NCI-H2171 treated with DMSO at 0.1 percent for 48 hours (cell line): ENCODE measurements at places on chromosomes 3 and 15.
A peak's percentile ranks its signal among the peaks of the same experiment; 100 is the strongest.

- no peak for DNase-seq
These were observed 40.0 kb upstream of the PTPN23 start for GRCh38 chr3:47340866-47341265.

- DNase-seq = peak; percentile 64
These were observed 8.4 kb downstream of the MFGE8 start for GRCh38 chr15:88904624-88905327.

DNA sequence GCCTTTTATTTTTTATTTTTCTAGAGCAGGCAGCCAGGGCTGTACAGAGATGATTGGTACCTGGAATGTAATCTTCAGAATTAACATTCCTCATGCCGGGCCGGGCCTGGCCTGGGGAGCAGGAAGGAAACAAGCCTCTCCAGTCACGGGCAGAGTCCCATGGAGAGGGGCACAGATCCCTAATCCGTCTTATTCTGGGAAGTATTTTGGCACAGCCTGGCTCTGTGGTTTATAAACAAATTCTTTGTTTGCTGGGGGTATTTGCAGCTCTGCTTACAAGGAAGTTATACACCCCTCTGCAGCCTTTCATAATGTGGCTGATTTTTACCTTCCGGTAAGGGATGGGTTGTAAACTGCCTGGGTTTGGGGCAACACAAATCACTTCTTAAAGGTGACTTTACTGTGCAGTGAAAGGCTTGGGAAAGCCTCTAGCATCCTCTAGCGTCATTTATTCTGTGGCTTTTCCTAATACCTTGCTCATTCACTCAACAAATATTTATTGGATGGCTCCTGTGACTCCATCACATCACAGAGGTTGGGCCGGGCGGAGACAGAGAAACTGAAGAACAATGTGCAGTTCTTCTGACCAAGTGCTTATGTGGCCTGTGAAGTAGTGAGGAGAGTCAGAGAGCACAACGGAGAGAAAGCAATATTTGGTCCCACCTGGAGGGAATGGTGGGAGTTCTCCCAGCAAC lies 2.7 kb downstream of the SLC6A20 start:
- DNase-seq = no peak

GRCh38 chr15:69991551-69991980 lies 106.2 kb downstream of the TLE3 start:
- DNase-seq = no peak

DNA sequence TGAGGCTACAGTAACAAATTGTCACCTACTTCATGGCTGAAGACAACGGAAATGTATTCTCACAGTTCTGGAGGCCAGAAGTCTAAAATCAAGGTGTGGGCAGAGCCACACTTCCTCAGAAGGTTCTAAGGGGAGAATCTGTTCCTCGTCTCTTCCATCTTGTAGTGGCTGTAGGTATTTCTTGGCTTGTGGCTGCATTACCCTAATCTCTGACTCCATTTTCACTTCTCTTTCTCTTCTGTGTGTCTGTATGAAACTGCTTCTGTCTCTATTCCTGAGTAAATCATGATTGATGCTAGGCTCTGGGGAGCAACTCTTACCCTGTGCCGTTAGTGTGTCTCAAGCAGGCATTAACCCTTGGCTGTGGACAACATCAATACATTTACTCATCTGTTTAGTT lies 164.7 kb downstream of the SQOR start:
- no peak for DNase-seq

GRCh38 chr15:98866511-98866910 lies 141.1 kb downstream of the PGPEP1L start:
- DNase-seq = no peak

- DNase-seq = no peak
These were observed 91.5 kb upstream of the CHD2 start for GRCh38 chr15:92808598-92809063.

DNA sequence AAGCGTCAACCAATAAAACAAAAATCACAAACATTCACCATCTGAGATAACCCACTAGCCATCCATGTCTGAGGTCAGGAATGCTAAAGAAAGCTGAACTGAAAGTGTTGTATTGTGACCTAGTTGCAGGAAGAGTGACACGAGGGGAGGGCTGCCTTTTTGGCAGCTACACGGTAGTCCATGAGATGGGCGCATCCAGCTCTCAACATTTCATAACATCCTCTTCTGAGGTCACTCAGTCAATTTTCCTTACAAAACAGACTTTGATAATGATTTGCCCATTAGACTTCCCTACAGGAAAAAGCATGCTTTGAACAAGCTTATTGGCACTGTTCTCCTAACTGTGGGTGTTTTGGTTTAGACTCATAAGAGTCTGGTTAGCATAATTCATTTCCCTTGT lies 15.4 kb upstream of the SHF start:
- DNase-seq = no peak

- no peak for DNase-seq
These were observed 251.4 kb upstream of the C2CD4B start for GRCh38 chr15:62416526-62416925.
